ENCODE measurements at places on chromosomes 1 and 21. TPM values are rescaled to one million over a fixed set of nuclear protein-coding genes. Genes with fewer than 3 reads are reported as not detected.

DNA sequence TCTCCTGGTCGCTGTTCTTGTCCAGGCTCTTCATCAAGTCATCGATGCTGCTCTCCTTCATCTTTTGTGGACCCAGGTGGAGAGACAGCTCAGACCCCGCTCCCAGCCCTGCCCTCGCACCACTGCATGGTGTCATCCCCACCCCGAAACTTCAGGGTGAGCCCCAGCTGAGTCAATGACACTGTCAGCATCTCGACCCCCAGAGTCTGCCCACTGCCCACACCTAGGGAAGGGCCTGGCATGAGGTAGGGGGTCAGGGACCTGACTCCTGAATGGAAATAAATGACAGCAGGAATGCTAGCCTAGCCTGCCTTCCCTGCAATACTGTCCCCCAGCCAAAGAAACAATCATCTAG is 1.6 kb upstream of the S100A6 start:
- H3K36me3 ChIP-seq: peaks cover 27% of the 10 kb centered on the region
- H3K27me3 ChIP-seq: no peaks in the 10 kb centered on the region
- no peak overlapping the region for H3K27ac ChIP-seq
- DNase-seq: no peak
- peak overlapping the region; percentile 10 for H3K4me3 ChIP-seq

Gene RPE65
- not detected for total RNA-seq

DNA sequence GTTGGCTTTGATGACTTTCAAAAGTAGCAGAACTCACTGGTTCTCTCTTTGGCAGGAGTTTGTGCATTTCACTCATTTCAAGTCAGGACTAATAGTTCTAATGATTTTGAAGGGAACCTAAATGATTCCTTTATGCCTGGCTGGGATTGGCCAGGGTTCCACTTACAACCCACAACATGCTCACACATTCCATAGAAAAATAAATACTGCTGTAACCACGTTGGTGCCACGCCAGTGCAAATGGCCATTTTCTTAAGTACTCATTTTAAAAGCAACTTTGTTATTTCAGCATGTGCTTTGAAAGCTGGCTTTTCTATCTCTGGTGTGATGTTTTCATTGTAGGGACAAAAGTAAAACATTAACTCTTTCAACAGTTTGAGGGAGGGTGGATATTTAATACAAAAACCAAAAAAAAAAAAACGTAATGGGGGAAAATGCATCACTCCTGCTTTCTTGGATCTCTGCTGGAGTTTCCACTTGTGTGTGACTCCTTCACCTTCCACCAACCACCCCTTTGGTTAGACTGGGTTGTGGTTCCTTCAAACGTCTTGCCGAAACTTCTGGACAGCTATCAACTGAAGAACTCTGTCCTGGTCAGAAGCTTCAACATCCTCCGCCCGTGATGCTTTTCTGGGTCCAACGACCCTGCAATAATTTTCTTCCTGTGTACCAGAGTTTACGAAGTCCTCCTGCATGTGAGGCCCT is 300.4 kb upstream of the RUNX1 start:
- DNase-seq: no peak
- no peak overlapping the region for H3K27ac ChIP-seq
- peaks cover 15% of the 10 kb centered on the region for H3K36me3 ChIP-seq
- H3K4me1 ChIP-seq: peaks cover 67% of the 10 kb centered on the region
- no peak overlapping the region for H3K4me3 ChIP-seq

GRCh38 chr1:11525151-11525505 is 46.2 kb downstream of the DISP3 start:
- H3K27me3 ChIP-seq: no peaks in the 10 kb centered on the region
- H3K4me3 ChIP-seq: no peak overlapping the region
- no peaks in the 10 kb centered on the region for H3K4me1 ChIP-seq
- DNase-seq: no peak

Gene SETD4
- total RNA-seq: 21.4 TPM

- no peaks in the 10 kb centered on the region for H3K27me3 ChIP-seq
- no peak for DNase-seq
- H3K27ac ChIP-seq: no peak overlapping the region
- no peak overlapping the region for H3K4me3 ChIP-seq
These were observed 151.0 kb downstream of the CLEC20A start for GRCh38 chr1:178345807-178346206.
